ENCODE measurements at places on chromosomes 3 and 15.

- DNase-seq, result no peak
Observed at GRCh38 chr15:81562986-81563385, 189.0 kb upstream of the TMC3 start.

DNA sequence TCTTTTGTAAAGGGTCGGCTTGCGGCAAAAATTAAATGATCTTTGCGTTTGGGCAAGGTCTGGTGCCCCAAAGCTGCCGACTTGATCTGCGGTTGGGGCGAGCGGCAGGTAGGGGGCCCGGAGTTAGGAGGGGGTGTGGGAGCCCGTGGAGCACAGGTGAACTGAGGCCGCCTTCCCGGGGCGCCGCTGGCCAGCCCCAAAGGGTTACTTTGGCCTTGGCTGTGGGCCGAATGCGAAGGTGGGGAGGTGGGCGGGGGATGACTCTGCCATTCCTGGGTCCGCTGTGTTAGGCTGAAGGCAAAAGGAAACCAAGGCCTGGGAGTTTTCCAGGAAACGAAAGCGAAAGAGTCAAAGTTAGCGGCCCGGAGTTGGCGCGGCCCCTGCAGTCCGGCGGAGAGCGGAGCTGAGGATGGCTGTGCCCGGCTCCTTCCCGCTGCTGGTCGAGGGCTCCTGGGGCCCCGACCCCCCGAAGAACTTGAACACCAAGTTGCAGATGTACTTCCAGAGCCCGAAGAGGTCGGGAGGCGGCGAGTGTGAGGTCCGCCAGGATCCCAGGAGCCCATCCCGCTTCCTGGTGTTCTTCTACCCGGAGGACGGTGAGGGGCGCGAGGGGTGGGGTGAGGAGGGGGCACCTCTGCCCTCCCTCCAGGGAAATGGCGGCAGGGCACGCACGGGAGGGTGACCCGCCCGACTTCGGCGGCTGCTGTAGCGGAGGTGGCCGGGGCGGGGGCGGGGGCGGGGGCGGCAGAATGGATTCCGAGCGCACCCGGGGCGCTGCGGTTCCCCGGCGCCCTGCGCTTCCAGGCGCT lies at the start of gene PARP14:
PARP14 (plus strand) TSS at position 365 of the 809 bp plus-strand sequence; CDS start at position 410, 45 bp downstream.
- DNase-seq, result peak; percentile 49

GRCh38 chr3:142945023-142945422 lies 18.5 kb downstream of the PAQR9 start:
- DNase-seq, result no peak

DNA sequence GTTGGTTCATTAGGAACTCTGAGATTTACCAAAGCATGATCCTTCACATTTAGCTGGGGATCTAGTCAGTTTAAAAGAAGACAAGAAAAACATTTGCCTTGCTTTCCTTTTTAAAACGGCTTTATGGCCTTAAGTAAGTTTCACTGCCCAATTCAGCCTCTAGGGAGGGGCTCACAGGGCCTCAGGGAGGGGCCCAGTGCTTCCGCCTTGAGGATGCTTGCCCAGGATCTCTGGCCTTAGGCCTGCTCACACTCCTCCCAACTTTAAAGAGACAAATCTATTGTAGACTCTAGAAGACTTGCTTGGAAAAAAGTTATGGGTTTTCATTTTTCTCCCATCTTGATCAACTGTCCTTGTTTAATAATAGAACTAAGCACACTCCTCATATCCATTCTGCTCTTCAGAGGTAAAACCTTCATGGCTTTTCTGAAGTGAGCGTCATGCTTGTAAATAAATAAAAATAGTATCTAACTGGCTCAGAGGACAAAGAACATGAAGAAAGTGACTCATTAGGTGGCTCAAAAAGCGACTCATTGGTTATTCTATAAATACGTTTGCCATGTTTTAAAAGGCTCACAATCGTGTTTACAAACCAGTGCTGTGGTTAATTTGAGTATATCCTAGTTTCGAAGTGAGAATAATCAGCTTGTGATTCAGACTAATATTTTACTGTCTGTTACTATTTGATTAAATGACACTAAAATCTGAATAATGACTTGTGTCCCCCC lies 13.7 kb downstream of the PDHB start:
- no peak for DNase-seq

- DNase-seq, result no peak
Observed at GRCh38 chr3:120370463-120370862, 21.3 kb upstream of the LRRC58 start.

DNA sequence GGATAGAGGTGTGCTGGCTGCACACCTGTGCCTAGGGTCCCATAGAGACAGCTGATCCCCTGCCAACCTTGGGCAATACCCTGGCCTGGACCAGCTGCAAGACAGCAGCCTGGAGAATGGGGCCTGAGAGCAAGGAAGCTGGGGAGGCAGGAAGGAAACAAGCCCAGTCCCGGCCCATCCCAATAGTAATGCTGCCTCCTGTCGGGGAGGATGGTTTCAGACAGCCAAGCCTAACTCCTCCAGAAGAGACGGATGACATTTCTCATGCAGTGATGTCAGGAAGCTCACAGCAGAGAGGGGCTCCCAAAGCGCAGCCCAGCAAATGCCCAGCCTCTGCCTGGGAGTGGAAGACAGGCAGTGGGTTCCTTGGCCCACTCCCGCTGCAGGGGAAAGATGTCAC lies 408.8 kb downstream of the OCA2 start:
- no peak for DNase-seq

GRCh38 chr3:103968751-103969150 lies 1398.0 kb upstream of the ALCAM start:
- DNase-seq, result no peak

GRCh38 chr3:186368717-186369116 lies 6.7 kb upstream of the DGKG start:
- DNase-seq, result no peak

DNA sequence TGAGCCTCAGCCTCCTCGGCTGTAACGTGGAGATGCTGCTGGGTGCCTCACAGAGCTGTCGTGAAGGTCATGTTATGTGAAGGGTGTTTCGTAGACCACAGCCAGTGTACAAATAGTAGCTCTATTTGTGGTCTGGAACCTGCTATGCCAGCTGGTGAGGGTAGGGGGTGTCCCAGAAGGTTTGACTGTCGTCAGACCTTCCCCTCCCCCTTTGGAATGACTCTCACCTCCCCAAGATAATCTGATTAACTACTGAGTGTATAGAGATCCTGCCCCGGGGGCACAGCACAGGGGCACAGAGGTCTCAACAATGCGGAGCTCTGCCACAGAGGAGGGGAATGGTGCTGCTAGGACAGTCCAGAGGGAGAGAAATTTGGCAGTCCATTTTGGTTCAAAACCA lies 20.5 kb downstream of the FGD5 start:
- DNase-seq, result no peak

All from T-helper 9 cell (primary cell).